ENCODE measurements at places on chromosomes 5 and 9.

DNA sequence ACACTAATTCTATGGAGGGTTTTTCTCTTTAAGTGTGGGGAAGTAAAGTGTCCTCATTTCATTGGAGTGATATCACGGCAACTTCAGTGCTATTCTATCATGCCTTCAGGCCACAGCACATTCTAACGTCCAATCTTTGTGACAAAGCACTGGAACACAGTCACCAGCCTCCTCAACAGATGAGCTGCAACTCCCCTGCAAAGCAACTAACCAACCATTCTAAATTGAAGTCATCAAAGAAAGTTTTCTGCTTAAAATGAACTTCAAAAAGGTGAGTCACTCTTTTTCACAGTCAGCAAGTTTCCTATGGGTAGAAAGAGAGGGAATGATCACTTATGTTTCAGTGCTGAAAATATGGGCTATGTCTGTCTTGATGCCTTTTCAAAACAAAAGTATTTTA is 190.8 kb downstream of the ELAVL2 start:
- no peak for DNase-seq

DNA sequence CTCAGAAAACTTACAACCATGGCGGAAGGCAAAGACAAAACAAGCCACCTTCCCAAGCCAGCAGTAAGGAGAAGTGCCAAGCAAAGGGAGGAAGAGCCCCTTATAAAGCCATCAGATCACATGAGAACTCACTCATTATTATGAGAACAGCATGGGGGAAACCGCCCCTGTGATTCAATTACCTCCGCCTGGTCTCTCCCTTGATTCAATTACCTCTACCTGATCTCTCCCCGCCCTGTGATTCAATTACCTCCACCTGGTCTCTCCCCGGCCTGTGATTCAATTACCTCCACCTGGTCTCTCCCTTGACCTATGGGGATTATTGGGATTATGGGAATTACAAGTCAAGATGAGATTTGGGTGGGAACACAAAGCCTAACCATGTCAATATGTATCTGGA is 467.3 kb upstream of the FTMT start:
- no peak for DNase-seq

DNA sequence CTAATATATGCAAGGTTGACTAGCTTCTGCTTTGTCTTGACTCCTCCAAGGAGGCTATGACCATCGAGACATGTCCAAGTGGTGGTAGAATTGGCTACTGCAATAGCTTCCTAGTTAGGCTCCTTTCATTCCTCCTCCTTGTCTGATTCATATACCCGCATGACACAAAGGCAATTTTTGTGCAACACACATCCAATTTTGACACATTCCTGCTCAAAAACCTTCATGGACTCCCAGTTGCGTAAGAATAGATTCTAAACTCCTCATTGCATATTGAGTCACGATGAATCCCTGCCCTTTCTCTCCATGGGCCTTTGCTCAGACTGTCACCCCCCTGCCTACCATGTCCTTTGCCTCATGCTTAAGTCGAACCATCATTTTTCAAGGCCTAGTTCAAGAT is 344.5 kb downstream of the ACTL7B start:
- no peak for DNase-seq

DNA sequence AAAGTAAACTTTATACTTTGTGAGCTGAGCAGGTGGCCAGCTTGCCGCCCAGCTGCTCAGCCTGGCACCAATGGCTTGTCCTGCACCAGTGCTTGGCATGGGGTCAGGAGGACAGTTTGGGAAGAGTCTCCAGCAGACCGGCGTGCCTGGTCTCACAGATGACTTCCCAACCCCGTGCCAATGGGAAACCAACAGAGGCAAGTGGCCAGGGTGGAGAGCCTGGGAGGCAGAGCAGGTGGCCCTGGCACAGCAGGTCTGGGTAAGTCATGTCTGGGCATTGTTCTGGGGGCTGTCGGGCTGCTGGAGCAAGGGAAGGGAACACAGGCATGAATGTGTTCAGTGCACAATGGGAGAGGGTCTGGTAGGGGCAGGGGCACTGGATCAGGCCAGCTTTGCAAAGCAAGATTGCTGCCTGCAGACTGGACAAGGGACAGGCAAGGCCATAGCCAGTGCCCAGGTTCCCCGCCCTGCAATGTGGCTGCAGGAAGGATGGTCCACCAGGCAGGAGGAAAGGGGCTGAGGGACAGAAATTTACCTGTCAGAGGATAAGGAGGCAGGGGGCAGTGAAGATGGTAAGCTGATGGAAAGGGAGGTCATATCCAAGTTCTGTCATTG is 76.2 kb upstream of the ALDH1B1 start:
- no peak for DNase-seq

DNA sequence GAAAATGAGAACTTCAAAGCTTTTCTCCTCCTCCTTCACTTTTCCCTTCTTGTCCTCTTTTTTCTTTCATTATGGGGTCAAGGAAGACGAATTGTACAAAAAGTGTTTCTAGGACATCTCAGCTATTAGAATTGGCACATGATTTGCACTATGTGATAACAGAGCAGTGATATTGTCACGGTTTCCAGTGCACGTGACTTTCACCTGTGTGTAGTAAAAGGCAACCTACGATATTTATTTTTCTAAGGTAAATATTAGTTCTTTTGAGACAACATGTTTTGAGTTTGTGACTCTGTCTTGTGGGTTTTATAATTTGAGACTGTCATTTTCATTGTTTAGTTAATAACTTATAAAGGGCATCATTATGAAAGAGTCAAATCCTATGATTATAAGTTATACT is 213.1 kb downstream of the PSAT1 start:
- DNase-seq: no peak

- DNase-seq: no peak
These were observed 8.8 kb upstream of the ASB6 start for GRCh38 chr9:129650680-129651235.
